ENCODE measurements at places on chromosomes 5 and 9.

DNA sequence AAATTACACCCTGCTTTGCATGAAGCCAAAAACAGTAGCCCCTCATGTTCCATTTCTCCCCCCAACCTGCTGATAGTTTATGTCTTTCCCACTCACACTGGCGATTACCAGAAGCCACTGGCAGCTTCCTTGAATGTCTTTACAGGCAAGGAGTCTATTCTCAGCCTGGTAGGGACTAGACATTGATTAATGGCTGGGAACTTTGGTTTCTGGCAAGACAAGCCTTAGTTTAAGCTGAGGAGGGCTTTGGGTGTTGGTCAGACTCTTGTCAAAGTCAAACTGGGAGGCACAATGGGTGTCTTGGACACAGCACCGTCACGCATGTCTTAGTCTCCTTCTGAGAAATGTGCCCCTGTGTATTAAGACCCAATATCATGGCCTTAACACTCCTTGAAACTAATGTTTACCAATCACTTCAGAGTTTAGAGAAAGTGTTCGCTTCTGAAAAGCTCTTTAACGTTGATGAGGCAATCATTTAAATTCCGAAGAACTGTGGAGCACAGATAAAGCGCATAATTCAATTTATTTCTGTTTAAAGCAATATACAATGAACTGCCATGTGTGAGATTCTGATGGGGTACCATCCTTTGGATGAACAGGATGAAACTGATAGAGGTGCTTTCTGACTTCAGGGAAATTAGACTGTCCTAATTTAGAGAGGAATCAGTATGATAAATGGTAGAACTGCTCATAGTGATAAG, 53.9 kb upstream of the CPEB4 start:
- no peak for DNase-seq

GRCh38 chr5:87399720-87400119, 13.0 kb downstream of the CCNH start:
- no peak for DNase-seq

DNA sequence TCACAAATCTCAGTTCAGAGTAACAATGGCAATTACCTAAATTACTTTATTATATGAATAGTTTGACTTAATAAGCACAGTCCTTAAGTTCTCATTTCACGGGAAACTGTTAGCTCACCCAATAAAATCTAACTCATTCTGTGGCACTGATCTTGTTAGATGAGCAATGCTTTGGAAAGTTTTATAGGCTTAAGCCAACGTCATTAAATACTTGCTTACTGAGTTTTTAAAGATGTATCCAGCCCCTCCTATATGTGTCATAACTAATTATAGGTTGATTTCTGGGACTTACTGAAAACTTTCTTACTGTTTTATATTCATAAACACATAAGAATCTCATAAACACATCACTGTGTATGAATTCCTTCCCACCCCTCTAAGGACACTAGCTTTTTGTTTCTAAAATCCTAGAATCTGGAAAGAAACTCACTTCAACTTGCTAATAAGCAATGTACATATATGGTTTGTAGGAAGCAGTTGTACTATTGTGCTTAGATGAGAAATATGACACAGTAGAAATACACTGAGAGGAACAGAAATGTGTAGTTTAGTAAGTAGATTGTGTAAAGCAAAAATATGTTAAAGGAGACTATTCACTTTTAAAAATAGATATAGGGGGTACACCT, 14.1 kb upstream of the MARCOL start:
- DNase-seq: no peak

DNA sequence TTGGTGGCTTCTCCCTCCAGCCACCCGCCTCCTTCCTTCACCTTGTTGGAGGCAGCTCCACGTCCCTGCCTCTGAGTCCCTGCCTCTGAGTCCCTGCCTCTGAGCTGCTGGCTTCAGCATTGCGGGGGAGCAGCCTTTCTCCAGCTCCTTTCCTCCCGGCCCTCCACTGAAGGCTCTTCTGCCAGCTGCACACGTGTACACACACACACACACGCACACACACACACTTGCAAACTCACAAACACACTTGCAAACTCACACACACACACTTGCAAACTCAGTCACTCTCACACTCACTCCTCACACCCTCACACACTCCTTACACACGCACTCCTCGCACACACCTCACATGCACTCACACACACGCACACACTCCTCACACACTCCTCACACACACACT, 45.1 kb downstream of the C9orf50 start:
- no peak for DNase-seq

- DNase-seq: no peak
Measured at GRCh38 chr5:60822285-60822556, 21.8 kb downstream of the ELOVL7 start.

GRCh38 chr9:73371801-73372200, 220.1 kb downstream of the ANXA1 start:
- no peak for DNase-seq

DNA sequence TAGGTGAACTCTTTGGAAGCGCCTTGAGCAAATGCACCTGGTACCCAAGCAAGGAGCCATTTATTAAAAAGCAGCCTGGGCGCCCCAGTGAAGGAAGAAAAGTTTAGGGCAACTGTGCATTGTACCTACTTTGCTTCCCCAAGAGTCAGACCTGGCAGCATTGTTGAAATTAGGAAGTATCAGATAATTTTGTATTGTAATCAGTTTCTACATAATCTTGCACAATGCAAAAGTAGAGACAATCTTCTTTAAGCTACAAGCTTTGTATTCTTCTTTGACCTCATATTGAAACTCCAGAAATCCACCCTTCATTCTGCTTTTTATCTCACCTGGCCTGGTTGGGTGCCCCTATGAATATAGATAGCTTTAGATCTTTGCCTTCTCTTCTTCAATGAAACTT, 490.8 kb downstream of the RASEF start:
- no peak for DNase-seq

GRCh38 chr9:78143281-78144007, 92.4 kb upstream of the CEP78 start:
- DNase-seq: no peak

DNA sequence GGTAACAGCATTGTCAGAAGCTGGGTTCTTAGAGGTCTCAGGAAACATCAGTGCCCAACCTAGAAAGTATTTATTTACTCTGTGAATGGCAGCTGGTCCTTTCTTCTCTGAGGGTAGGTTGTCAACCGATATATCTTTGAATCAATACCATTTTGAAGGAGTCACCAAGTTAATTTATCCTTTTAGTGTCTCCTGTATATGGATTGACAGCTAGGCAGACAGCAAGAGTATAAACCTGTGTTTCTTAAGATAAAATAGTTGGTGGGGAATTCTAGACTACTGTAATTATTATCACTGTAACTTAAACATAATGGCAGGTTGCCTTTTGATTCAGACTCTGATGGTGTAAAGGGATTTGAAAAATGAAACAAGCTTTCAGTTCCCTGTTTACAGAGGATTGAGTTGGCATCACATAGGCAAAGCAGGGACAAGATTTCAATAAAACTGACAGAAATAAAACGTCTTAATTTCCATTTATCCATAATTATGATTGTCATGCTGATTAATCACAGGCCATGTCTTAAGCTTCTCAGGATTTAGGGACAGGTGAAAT, 190.8 kb upstream of the HAPLN1 start:
- no peak for DNase-seq

DNA sequence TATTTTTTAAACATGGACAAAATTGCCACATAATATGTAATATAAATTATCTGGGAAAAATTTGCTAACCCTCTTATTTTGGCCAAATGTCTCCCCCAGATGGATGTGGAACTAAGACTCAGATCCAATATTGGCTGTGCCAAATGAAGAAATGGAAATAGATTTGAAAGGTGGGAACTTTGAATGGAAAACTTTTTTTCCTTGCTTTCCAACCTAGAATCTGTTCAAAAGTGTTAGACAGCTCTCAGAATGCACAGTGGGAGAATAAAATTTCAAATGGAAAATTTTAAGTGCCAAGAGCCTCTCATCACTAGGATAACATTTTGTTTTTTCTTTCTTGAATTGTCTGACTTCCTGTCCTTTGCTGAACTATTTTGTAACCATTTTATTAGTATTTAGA, 142.6 kb upstream of the GAS1 start:
- no peak for DNase-seq

- peak; percentile 38 for DNase-seq
Measured at GRCh38 chr9:9117866-9118265, 1318.3 kb upstream of the DMAC1 start.

- no peak for DNase-seq
Measured at GRCh38 chr5:83312663-83313062, 158.9 kb upstream of the VCAN start.

GRCh38 chr5:154315196-154315595, 124.7 kb downstream of the GALNT10 start:
- DNase-seq: no peak

DNA sequence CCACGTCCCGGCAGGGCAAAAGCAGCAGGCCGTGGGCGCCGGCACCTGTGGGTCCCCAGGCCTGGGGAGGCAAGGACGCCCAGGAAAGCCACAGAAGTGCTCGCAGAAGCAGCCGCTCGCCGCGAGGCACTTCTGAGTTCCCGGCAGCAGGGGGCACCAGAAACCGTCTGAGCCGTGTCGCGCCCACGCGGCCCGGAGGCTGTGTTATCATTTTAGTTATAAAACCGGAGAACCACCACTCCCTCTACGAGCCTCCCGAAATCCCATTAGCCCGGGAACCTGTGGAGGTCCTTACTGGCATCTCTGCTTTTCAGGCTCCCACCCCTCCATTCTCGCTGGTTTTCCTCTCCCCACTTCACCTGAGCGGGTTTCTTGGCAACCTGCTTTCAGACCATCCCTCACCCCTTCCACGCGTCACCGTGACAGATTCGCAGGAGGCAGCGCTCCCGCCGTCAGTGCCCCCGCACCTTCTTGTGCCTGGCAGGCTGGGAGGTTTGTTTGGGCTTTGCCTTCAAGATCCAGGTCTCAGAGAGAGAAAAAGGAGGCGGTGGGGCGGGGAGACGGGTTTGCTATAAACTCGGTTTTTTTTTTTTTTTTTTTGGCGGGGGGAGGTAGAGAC, 2.3 kb downstream of the GDNF start:
- no peak for DNase-seq

DNA sequence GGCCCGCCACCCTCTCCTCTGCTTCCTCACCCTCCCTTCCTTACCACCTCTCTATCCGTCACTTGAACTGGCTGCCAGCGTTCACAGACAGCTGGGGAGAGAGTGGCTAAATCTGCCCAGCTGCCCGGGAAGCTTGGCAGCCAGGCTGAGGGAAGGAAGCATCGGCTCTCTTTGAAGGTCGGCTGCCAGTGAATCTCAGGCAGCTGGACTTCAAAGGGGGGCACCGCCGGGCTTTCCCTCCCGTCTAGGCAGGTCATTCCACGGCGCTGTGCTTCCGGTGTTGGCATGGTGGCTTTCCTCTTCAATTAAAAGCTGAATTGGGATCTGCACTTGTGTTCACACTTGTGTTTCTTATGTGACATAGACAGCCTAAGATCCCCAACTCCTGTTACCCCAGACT, 174.0 kb downstream of the GDNF start:
- DNase-seq: peak; percentile 64

- no peak for DNase-seq
Measured at GRCh38 chr9:32881948-32882347, 98.6 kb downstream of the TMEM215 start.

DNA sequence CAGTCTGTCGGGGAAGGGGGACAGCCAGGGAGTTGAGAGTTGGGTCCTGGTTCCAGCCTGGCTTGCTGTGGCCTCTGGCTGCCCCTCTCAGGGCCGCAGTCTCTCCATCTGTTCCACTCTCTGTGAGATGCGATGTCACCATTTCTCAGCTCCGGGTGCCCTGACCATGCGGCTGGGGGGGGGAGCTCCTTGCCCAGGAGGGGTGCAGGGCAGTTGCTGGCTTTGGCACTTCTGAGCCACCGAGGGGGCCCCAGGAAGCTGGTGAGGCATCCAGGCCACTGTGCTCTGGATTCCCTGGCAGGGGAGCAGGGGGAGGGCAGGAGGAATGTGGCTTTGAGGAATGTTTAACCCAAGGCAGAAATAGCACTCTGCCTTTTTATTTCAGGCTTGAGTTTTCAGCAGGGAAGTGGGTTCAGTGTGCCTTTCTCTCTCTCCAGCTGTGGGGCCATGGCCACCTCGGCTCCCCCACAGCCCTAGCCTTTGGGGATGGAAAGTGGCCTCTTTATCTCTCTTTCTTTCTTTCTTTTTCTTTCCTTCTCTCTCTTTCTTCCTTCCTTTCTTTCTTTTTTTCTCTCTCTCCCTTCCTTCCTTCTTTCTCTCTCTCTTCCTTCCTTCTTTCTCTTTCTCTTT, 11.0 kb downstream of the NCS1 start:
- no peak for DNase-seq

DNA sequence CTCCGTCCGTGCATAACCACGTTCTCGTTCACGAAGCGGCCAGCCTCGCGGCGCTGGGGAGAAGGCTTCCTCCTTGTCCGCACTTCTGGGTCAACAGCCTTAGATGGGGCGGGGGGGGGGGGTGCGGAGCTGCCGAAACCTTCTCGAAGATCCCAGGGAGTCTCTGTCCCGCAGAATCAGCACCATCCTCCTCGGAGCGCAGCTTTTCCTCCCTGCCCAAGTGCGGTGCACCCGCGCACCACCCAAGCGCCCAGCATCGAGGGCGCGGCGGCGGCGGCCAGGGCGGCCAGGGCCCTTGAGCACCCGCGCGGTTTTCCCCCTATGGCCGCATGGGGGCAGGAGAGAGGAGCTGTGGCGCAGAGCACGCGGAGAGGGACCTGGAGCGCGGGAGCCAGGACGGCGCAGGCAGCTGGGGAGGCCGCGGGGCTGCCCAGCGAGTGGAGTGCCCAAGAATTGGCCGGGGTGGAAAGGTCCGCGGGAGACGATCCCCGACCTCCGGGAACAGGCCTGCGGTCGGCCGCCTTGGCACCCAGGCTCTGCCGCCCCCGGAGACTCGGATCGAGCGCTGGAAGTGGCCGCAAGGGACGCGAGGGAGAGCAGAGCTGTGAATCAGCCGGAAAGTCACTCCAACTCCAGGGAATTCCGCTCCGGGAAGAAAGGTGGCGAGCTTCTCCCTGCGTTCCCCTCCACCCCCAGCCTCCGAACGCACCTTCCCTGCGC, 43.1 kb downstream of the TMEM174 start:
- peak; percentile 78 for DNase-seq

GRCh38 chr9:123550797-123551196, 194.8 kb downstream of the CRB2 start:
- no peak for DNase-seq

DNA sequence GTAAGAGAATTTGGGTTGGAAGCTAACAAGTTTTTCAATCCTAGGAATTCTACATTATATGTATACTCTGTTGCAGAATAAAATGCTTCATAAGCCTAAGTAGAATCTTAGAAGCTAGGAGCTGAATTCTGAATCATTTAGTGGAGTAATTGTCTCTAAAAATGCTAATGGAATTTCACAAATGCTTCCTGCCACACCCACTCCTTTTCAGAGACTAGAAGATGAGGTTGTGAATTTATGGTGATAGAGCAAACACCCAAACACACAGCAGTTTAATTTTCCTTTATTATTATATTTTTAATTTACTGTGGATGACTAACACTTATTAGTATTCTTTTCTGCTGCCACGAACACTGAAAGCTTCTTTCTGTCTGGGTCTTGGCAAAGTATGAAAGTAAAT, 208.0 kb upstream of the PDE4D start:
- no peak for DNase-seq

GRCh38 chr5:166262395-166262794, 2029.0 kb upstream of the WWC1 start:
- no peak for DNase-seq

Data from NCI-H2171 treated with DMSO at 0.1 percent for 48 hours (cell line).